ENCODE measurements at places on chromosomes 12 and 14.

- no peak for DNase-seq
Measured at GRCh38 chr12:46958053-46958452, 121.4 kb upstream of the PCED1B start.

DNA sequence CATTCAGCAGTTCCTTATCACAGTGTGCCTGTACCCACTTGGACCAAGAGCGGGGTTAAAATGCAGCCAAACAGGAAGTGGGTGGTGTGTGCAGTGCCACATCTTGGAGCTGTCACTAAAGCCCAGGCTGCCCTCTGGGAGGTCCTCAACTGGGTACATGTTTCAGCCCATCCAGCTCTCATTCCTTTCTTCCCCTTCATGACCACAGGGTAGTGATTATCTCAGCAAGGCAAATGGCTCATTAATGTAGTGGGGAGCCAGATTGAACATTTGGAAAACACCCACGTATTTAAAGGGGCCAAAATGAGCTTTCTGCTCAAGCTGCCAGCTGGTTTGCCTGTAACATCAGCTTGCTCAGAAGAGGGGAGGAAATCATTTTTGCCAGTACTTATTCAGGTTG, 210.8 kb upstream of the BTG1 start:
- no peak for DNase-seq

DNA sequence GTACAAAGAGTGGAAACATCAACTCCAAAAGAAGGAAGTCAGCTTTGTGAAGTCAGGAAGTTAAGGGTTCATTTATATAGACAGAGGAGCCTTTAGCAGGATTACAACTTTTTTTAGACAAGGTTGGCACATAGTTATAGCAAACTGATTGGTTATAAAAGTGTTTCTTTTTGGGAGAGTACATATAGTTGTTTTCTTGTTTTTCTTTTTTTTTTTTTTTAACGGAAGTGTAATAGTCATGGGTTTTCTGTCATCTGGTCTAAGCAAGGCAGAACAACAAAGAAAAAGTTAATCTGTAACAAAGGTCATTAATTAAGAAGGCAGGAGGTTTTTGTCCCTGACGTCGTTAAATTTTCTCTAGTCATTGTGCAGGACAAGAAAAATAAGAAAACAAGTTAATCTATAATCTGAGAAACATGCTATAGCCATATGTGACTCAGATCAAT, 13.0 kb upstream of the MFAP5 start:
- no peak for DNase-seq

DNA sequence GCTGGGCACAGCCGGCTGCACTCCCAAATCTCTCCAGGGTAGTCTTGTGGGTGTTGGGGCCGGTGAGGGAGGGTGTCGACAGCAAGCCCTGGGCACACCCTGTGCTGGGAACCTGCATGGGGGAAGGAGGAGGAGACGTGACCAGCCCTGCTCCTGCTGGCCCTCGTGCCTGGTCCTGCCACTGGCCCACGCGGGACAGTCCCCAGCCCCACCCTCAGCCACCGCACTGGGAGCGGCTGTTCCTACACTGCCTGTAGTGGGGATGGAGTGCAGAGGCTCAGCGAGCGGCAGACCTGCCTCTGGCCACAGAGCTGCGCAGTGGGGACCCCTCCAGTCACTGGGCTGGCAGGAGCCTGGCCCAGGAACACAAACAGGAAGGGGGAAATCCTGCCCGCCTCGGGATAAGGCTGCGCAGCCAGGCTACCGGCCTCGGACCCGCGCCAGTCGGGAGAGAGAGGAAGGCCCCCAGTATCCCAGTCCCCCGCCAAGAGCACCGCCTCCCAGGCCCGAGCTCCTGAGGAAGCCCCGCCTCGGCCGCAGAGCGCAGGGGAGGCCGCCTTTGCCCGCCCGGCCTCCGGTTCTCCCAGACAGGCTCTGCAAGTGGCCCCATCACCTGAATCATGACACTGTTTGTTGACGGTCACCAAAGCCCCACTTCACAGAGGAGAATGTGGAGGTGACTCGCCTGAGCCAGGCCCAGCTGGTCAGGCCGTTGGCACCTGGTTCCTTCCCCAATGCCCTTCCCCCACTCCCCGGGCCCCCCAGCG, 10.6 kb downstream of the AHNAK2 start:
- DNase-seq = no peak

DNA sequence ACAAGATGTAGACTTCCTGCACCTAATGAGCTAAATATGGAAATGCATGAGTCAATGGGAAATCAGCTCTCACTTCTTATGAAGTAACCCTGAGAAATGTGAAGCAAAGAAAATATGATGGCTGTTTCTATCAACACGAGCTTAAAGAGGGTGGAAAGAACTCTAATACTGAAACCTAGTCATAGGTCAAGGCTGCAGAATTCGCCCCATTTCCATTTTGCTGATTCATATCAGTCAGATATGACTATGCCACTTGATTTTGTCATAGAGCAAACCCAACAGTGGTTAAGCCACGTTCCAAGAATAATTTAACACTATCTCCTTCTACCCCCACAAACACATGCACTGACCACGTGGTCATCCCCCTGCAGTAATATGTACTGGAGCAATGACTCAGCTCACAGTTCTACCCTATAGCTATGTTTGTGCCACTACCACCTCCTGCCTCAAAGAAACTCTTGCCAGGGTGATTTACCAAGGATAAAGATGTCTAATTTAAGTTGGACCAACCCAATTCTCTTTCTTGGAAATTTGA, 157.5 kb downstream of the TMTC3 start:
- DNase-seq = no peak

Data from activated CD8-positive, alpha-beta memory T cell treated with anti-CD3 and anti-CD28 coated beads for 48 hours (primary cell).